ENCODE measurements at places on chromosomes 1 and 21.

GRCh38 chr1:177423090-177423489 is 252.3 kb downstream of the BRINP2 start:
- DNase-seq: no peak

- no peak for DNase-seq
Observed at GRCh38 chr1:172647110-172647564, 11.8 kb upstream of the FASLG start.

GRCh38 chr1:241589521-241589920 is 50.6 kb downstream of the CHML start:
- DNase-seq: no peak

- DNase-seq: no peak
Observed at GRCh38 chr1:245837718-245838117, 669.4 kb downstream of the SMYD3 start.

GRCh38 chr1:37614105-37614504 is 18.4 kb upstream of the GNL2 start:
- DNase-seq: no peak

DNA sequence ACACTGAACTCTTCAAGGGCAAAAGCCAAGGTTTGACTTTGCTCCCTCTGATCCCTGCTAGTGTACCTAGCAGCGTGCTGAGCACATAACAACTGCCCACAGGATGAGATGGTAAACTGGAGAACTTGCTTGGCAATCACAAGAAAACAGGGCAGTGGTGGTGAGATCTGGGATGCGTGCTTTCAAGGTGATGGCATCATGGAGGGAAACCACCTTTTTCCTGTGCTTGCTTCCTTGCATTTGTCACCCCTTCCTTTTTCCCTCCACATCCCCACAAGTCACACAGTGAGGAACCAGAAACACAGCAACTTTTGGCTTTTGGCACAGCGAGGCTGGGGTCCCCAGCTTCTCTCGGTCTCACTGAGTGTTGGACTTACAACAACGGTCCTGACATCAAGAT is 31.4 kb upstream of the BECN2 start:
- DNase-seq: no peak

DNA sequence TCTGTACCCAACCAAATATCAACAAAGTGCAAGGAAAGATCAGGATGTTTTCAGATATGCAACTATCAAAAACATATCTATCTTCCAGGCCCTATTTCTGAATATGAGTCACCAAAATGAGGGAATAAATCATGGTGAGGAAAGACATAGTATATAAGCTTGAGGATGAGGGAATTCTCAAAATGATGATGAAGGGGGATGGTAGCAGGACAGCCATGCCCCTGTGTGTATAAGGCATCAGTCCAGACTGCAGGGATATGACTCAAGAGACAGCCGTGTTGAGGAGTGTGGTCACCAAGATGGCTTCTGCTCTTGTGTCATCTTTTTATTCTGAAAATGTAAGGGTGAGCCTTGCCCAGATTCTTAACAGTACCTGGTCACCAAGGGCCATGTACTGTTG is 4.4 kb upstream of the WDR64 start:
- no peak for DNase-seq

DNA sequence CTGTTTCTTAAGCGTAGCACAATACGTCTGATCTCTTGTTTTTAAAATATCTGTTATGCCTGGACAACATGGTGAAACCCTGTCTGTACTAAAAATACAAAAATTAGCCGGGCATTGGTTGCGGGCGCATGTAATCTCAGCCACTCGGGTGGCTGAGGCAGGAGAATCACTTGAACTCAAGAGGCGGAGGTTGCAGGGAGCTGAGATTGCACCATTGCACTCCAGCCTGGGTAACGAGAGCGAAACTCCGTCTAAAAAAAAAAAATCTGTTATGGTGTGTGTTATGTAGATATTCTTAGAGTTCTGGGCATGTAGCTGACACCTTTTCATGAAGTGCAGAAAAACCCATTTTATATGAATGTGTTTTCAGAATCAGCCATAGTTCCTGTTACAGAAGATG is 38.2 kb downstream of the RABGAP1L start:
- DNase-seq: no peak

GRCh38 chr1:20496241-20496661 is 10.2 kb upstream of the CAMK2N1 start:
- no peak for DNase-seq

GRCh38 chr21:32519945-32520874 is 65.1 kb downstream of the TCP10L start:
- DNase-seq: no peak

- peak; percentile 43 for DNase-seq
Observed at GRCh38 chr1:9294910-9295636, 2.4 kb downstream of the SPSB1 start.

- DNase-seq: peak; percentile 37
Observed at GRCh38 chr1:25724966-25725365, 75.0 kb upstream of the SELENON start.

DNA sequence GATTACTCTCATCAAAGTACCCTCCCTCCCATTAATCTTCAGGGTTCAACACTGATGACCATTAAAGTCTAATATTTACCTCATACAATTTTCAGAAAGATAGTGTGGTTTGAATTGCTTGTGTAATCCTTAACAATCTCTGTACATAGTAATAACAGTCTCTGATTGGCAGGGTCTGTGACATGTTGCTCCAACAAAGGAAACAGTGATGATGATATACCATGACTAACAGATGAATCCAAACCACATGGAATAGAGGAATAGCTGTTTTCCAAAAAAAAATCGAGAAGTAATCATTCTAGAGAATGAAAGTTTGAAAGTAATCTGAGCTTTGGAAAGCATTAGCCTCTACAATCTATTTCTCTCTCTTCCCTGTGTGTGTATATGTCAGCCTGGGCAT is 610.1 kb upstream of the NEGR1 start:
- DNase-seq: no peak

DNA sequence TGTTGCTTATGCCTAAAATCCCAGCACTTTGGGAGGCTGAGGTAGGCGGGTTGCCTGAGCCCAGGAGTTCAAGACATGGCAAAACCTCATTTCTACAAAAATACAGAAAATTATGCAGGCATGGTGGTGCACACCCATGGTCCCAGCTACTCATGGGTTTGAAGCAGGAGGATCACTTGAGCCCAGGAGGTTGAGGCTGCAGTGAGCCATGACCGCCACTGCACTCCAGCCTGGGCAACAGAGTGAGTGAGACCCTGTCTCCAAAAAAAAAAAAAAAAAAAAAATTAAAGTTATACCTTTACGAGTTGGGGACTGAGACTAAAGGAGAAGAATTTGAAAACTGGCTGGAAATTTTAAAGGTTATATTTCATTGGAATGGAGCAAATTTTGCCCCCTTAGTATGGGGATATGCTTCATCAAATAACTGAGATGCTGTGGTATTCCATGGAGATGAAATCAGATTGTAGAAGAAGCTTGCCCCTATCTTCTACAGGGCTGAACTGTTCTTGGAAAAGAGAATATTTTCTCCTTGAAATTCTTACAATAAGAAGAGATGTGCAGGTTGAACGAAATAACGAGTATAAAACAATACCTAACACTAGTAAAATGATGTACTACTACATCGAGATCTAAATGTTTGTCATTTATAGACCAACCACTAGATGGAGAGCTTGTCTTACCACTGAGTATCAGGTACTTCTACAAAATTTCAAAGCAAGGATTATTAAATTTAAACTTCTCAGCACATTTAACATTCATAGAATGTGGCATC is 34.9 kb upstream of the SCYL3 start:
- DNase-seq: no peak

DNA sequence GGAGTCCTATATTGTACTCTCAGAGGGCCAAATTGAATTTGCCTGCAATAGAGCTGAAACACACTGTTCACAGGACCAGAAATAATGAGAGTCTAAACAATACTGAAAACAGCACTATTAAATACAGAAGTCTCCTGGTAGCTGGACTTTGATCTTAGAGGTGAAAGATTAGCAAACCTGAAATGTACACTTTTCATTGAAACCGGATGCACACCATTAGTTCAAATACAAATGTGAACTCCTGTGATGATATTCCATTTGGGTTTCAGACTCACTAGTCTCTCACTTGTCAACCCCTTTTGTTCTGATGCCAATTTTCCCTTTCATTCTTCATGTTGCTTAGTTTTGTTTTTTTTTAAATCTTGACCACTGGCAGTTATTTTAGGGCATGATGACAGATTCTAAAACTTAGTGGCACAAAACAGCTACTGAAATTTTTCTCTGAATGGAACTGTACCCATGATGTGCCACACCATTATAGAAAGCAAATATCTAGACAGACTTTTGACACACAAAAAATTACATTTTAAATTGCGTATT is 5.9 kb upstream of the TNFSF4 start:
- DNase-seq: no peak

DNA sequence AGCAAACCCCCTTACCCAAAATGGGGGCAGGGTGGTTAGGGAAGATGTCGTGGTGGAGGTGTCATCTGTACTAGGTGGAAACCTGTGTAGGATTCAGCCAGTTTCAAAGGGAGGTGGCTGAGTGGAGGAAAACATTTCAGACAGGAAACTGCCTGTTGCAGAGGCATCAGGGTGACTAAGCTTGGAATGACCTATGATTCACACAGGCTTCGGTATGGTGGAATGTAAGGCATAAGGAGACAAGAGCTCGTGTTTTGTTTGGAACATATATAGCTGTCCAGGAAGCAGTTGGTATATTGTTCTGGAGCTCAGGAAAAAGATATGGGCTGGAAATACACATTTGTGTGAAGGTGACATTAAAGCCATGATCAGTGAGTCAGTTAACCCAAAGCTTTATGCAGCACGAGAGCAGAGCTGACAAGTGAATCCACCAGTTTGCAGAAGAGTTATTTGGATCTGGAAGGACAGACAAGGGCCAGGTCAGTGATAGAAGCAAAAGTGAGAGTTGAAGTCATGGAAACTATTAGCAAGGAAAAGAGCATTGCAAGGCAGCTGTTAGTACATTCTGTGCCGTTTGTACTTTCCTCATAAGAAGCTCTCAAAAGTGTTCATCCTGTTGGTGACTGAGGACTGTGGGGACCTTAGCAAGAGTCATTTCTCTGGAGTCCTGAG is 12.2 kb downstream of the UTP25 start:
- no peak for DNase-seq

DNA sequence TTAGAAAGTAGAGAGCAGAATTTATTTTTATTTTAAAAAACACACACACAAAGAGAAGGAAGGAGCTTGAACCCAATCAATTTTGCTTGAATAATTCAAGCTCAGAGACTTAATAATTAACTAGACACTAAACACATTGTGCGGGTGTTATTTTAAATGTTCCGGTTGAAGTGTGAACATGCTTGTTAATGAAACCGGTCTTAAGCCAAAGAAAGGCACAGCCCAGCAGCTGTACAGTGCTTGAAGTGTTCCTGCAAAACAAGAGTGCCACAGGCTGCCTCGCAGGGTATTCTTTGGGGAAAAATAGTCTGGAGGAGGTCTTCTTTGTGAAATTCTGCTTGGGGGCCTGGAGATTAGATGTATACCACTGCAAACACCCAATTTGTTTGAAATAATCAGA is 2.2 kb upstream of the CDC42BPA start:
- DNase-seq: no peak

- DNase-seq: no peak
Observed at GRCh38 chr1:43381612-43382011, 8.0 kb downstream of the MED8 start.

DNA sequence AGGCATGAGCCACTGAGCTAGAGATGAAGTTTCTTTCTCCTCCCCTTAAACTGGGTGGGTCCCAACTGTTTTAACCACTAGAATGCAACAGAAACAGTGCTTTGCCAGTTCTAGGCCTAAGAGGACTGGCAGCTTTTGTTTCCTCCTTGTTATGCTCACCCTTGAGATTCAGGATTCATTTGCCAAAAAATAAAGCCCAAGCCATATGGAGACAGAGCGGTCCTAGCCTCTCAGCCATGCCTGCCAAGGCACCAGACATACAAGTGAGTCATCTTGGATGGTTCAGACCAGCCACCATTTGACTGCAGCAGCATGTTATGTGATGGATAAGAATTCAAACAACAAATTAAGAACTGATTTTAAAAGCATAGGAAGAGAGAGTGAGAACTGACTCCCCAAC is 38.1 kb upstream of the STUM start:
- DNase-seq: no peak

DNA sequence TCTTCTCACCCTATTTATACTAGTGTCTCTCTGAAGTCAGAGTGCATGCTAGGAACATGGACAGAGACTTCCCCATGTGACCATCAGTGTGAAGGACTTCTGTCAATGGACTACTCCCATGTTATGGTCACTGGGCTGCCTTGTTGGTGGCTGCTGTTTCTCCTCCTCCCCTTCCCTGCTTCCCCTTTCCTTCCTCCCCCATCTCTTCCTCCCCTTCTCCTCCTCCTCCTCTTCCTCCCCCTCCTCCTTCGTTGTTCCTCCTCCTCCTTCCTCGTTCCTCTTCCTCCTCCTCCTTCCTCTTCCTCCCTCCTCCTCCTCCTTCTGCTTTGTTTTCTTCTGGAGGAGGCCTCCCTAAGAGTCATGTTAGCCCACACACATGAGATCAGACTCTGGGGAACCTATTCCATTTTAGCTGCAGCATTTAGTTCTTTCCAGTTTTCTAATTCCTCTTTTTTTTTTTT is 35.8 kb downstream of the IER5 start:
- no peak for DNase-seq

- no peak for DNase-seq
Observed at GRCh38 chr1:174152427-174152826, 6.9 kb upstream of the RABGAP1L start.

GRCh38 chr1:110897681-110898080 is 24.7 kb downstream of the CD53 start:
- no peak for DNase-seq

Measured in HAP-1 (cell line).